ENCODE measurements at places on chromosomes 13 and 19.

DNA sequence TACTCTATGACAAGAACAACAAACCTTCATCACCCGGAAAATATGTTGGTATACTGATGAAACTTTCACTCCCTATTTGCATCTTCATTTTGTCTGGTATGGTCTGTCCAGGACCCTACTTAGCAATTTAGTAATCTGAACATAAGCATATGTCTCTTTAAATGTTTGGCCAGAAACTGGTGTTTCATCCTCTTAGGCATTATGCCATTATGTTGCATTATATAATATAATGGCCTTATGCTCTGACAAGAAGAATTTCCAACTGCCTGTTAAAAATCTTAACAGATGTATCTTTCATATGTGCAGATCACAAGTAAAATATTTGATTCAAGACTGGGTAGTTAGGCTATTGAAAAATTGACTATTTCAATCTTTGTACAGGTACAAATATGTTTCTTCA lies 610.6 kb upstream of the PRR20A start:
- no peak for DNase-seq
- no peak overlapping the region for H3K4me3 ChIP-seq
- no peaks in the 10 kb centered on the region for H3K4me1 ChIP-seq
- H3K27me3 ChIP-seq: no peaks in the 10 kb centered on the region

DNA sequence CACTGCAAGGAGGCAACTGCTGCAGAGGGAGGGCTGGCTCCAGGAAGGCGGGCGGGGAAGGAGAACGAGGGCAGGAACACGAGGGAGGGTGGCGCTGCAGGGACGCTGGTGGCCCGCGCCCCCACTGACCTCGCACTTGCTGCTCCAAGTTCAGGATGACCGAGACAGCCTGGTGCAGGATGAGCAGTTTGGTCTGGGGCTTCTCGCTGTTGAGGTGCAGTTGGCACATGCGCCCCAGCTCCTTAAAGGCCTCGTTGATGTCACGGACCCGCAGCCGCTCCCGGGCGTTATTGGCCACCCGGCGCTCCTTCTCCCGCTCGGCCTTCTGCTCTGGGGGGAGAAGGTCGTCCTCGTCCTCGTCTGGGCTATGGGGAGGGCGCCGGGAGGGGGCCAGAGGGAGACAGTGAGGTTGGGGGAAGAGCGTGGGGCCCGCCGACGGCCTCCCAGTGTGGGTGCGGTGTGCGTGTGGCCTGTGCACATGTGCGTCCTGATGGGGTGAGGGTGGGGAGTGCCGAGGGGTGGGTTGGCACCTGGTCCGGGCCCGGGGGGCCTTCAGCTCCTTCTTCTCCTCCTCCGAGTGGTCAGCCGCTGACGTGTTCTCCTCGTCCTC lies 10.0 kb upstream of the UQCR11 start:
- no peaks in the 10 kb centered on the region for H3K27me3 ChIP-seq
- H3K36me3 ChIP-seq: peaks cover 46% of the 10 kb centered on the region
- peaks cover 32% of the 10 kb centered on the region for H3K4me1 ChIP-seq
- no peak for DNase-seq
- no peak overlapping the region for H3K4me3 ChIP-seq

DNA sequence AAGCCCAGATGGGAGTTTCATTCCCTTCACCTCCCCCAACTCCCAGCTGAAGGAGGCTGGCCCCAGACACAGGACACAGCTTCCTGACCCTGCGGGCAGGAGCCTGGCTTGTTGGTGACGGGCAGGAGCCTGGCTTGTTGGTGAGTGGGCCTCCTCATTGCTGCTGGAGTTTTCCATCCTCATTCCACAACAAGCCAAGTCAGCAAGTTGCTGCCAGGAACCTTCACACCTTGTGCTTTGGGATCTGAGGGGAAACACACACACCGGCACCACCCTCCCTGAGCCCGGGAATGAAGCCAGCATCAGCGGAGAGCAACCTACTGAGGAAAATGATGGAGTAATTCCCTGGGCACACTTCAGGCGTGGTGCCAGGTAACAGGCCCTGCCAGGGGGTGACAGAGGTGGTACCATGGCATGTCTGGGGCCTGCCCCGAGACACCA lies 74.9 kb downstream of the ALOX5AP start:
- no peak for DNase-seq
- H3K27me3 ChIP-seq: no peaks in the 10 kb centered on the region
- H3K4me1 ChIP-seq: peaks cover 12% of the 10 kb centered on the region
- H3K36me3 ChIP-seq: no peaks in the 10 kb centered on the region
- no peak overlapping the region for H3K27ac ChIP-seq
- no peak overlapping the region for H3K4me3 ChIP-seq

DNA sequence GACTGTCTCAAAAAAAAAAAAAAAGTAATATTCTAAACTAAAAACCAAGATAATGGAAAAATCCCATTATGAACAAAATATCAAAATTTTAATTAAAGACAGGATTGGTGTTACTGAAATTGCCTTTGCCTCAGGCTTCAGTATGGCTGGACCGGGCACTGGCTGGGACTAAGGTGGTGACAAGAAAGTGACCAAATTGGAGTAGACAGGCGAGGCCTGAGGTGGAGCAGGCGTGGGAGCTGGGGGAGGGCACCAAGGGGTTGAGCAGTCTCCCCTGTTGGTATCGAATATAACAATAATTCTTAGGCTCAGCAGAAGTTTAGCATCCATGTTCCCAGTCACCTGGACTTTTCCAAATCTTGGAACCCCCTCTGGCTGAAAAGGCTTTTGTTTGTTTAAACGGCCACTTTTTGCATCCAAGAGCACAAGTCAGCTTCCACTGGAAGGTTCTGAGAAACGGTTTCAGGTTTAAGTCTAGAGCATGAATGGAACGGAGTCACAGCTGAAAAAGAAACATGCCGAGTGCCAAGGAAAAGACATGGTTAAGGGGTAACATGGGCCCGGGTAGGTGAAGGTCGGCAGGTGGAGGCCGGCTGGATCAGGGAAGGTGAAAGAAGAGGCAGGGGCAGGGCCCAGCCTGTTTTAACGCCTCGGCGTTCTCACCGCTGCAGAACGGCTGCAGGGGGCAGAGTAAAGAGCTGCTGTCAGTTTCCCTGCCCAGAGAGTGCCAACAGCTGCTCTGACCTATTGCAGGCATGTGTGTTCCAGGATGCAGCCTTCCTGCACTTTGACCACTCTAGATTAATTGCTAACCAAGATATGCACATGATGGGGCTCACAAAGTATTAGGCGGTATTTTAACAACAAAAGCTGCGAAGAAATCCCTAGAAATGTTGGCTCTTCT lies 104.4 kb downstream of the TM9SF2 start:
- peaks cover 46% of the 10 kb centered on the region for H3K4me1 ChIP-seq
- no peaks in the 10 kb centered on the region for H3K27me3 ChIP-seq
- peak; percentile 69 for DNase-seq
- H3K27ac ChIP-seq: peak overlapping the region; percentile 64

DNA sequence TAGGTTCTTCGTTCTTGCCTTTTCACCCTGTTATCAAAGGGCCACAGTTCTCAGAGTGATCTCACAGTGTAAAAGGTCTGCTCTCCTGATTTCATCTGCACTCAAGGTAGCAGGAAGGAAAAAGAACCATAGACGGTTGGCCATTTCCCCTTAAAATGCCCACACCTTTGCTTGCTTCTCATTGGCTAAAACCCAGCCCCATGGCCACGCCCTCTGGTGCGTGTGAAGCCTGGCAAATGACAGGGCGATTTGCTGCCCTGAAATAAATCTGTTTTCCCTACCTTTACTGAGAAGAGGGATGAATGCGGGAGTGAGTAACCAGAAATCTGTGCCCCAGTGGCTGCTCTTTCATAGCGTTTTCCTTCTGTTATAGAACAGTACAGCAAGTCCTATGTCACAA lies 269.3 kb downstream of the POU4F1 start:
- H3K36me3 ChIP-seq: no peaks in the 10 kb centered on the region
- H3K27me3 ChIP-seq: peaks cover 6% of the 10 kb centered on the region
- no peak overlapping the region for H3K27ac ChIP-seq
- no peaks in the 10 kb centered on the region for H3K4me1 ChIP-seq
- no peak overlapping the region for H3K4me3 ChIP-seq

DNA sequence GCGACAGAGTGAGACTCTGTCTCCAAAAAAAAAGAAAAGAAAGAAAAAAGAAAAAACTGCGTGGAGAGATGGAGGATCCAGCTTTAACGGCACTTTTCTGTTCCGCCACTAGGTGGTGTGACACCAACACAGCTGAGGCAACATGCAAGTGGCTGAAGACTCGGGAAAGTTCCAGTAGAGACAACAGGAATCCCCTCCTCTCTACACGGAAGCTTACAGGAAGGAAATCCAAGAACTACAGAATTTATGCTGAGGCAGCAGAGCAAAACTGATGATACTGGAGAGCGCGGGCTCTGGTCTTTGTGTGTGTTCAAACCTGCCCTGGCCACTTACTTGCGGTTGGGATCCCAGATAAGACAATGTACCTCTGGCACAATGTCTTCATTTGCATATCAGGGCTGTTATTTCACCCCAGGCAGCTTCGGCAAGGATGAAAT lies 9.9 kb downstream of the RANBP3 start:
- peak overlapping the region; percentile 89 for H3K27ac ChIP-seq
- peaks cover 87% of the 10 kb centered on the region for H3K4me1 ChIP-seq
- peaks cover 13% of the 10 kb centered on the region for H3K36me3 ChIP-seq
- H3K4me3 ChIP-seq: no peak overlapping the region

Measured in activated CD4-positive, alpha-beta T cell treated with anti-CD3 and anti-CD28 coated beads for 36 hours (primary cell).